ENCODE measurements at places on chromosomes 12 and 14.

- no peak for DNase-seq
Observed at GRCh38 chr12:109102491-109102890, 5.1 kb downstream of the UNG start.

- no peak for DNase-seq
Observed at GRCh38 chr12:5902736-5903135, 42.3 kb downstream of the ANO2 start.

GRCh38 chr12:11693067-11693466, 43.6 kb downstream of the ETV6 start:
- DNase-seq: no peak

- no peak for DNase-seq
Observed at GRCh38 chr14:75751296-75751695, 90.2 kb downstream of the TTLL5 start.

DNA sequence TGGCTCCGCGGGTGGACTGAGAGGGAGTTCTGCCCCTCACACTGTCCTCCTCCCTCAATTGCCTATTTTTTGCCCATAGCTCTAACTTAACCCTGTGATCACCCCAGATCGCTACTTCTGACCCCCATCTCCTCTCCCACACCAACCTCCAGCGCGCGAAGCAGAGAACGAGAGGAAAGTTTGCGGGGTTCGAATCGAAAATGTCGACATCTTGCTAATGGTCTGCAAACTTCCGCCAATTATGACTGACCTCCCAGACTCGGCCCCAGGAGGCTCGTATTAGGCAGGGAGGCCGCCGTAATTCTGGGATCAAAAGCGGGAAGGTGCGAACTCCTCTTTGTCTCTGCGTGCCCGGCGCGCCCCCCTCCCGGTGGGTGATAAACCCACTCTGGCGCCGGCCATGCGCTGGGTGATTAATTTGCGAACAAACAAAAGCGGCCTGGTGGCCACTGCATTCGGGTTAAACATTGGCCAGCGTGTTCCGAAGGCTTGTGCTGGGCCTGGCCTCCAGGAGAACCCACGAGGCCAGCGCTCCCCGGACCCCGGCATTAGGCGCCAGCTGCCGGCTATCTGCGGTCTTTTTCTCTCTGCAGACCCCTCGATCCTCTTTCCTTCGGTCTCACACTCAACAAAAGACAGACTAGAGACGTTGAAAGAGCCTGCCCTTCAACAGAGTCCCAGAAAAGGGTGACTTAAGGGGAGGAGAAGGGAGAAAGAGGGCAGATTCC, 3.0 kb upstream of the TBX3 start:
- DNase-seq: no peak

DNA sequence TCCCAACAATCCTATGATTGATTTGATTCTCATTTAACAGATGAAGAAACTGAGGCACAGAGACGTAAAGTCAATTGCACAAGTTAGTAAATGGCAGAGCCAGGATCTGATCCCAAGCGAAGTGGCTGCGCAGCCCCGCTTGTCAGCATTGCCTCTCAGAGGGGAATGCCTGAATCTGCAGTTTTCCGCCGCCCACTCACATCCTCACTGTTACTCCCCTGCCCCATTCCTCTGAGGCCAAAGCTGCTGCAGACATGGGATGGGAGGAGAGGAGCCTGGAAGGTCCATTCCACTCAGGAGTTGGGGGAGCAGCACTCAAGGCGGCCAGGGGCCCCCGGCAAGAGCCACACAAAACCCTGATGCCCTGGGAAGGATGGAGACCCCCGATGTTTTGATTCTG, 1.0 kb downstream of the NRIP2 start:
- no peak for DNase-seq

- no peak for DNase-seq
Observed at GRCh38 chr12:120849765-120850164, 54.4 kb downstream of the SPPL3 start.

GRCh38 chr14:72619881-72620280, 274.0 kb downstream of the DPF3 start:
- DNase-seq: no peak

DNA sequence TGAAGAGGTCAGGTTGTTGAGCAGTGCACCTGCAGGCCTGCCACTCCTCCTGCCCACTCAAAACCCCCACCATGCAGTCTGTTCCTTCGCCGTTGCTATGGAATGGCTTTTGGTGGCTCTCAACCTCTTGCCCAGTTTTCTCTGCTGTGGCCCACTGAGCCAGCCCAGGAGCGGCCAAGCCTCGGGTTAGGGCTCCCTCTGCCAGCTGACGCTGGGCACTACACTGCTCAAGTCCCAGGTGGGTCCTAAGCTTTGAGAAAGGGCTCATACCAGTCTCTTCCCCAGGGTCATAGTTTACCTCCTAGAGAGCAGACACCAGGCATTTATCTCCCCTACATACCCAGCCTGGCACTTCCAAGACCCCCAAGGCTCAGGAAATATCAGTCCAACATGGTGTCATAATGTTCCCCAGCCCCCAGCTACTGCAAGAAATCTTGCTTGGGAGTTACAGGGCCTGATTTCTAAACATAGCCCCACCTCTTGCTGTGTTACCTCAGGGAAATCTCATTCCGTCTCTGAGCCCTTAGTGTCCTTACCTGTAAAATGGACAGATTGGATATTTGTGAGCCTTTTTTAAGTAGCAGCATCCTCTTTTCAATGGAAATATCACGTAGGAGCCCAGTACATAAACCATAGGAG, 59.4 kb downstream of the TSPAN11 start:
- no peak for DNase-seq

GRCh38 chr14:104898195-104898558, 26.5 kb upstream of the PLD4 start:
- no peak for DNase-seq

DNA sequence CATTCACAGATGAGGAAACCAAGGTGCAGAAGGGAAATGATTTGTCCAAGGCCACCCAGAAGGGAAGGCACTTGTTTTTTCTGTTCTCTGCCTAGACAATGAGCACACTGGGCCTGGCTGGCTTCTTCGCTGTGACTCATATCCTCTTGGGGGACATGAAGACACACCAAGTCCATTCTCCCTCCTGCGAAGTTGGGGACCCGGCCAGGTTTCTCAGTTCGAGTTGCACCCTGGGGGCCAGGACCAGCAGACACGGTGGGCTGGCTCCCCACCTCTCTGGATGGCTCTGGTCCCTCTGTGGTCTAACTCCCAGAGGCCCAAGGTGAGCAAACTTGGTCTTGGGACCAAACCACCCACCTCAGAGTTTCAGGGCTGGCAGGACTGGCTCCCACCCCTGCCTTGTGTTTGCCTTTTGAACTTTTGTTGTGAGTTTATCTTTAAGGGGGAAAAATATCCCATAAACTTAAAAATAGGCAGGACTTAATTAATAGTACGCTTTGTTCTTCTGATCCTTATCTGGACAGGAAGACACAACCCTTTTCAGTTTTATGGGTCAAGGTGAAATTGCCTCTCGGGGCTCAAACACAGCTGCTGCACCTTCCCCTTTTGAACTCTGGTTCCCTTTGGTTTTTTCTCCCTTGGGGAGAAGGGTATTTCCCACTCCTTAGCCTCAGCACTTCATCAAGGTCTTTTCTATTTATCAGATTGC, 9.0 kb upstream of the MLEC start:
- DNase-seq: no peak

- DNase-seq: no peak
Observed at GRCh38 chr12:46089414-46090162, 99.2 kb upstream of the SCAF11 start.

- DNase-seq: no peak
Observed at GRCh38 chr12:16530268-16530850, 75.6 kb downstream of the LMO3 start.

GRCh38 chr14:56798447-56799342, 11.6 kb downstream of the OTX2 start:
- no peak for DNase-seq

DNA sequence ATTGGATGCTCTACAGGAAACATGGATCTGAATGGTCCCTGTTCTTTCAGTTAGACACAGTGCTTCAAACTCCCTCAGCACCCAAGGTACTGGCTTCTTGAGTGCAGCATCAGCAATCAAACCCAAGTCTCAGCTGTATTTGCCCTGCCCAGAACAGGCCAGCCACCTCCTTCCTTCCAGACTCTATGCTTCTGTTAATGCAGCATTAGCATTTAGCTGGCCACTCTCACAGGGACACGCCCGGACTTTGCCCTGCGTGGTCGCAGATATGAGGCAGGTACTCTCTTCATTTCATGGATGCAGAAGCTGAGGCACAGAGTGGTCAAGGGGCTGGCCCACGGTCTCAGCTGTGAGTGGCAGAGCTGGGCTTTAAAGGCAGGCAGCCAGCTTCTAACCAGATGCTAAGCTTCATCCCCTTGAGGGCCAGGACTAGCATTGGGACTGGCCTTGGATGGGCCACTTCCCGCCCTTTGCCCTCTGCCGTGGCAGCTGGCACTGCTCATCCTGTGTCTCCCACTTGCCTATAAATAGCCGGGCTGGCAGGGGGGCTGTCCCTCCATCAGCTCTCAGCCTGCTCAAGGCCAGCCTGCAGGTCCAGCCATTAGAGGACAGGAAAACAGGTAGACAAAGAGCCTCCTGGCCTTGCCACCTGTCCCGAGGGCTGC, 1.5 kb upstream of the SLC25A47 start:
- DNase-seq: no peak

GRCh38 chr14:93153121-93153520, 31.6 kb downstream of the MOAP1 start:
- DNase-seq: no peak

- DNase-seq: no peak
Observed at GRCh38 chr14:24432259-24433131, 2.7 kb downstream of the KHNYN start.

GRCh38 chr14:88437658-88438057, 52.2 kb downstream of the SPATA7 start:
- no peak for DNase-seq

DNA sequence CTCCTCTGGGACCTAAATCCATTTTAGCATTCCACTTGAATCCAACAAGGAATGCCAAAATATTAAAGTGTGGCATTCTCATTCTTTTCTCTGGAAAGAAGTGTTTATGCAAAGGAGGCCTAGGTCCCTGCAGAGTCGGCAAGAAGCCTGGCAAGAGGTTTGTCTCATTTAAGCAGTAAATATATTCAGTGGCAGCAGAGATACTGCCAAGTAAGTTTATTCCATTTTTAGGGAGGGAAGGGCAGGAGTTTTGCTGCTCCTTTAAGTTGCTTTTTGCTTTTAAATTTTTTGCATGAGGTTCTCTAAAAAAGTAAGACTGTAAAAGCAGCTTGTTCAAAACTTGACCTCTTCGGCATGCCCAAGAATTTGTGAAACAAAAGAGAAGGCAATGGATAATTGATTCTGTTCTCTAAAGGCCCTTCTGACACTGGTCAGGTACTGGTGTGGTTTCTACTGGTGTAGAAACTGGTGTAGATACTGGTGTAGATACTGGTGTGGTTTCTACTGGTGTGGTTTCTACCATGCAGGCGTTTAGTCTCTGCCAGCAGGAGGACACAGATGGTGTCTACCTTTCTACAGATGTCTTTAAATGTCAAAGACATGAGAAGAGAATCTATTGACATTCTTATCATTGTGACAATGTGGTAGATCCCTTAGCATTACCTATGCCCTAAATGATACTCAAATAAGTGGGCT, 107.3 kb downstream of the SAMD4A start:
- no peak for DNase-seq

- DNase-seq: no peak
Observed at GRCh38 chr14:24848102-24848790, 201.7 kb downstream of the STXBP6 start.

GRCh38 chr12:114780746-114781399, 96.9 kb upstream of the TBX3 start:
- DNase-seq: no peak

DNA sequence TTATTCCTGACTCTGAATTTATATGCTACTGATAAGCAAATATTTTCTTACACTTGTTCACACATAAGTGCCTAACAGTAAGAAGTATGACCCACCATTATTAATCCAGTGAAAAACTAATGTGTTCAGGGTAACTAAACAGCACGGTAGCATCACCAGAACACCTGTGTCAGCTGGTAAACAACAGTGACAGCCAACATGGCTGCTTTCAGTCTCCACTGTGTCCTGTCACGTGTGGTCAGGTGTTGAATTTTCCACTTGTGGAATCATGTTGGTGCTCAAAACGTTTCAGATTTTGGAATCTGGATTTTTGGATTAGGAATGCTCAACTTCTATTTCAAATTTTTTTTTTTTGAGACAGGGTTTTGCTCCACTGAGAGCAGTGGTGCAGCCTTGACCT, 14.3 kb upstream of the ATP23 start:
- DNase-seq: no peak

GRCh38 chr14:31970744-31971143, 106.4 kb upstream of the ARHGAP5 start:
- DNase-seq: no peak

DNA sequence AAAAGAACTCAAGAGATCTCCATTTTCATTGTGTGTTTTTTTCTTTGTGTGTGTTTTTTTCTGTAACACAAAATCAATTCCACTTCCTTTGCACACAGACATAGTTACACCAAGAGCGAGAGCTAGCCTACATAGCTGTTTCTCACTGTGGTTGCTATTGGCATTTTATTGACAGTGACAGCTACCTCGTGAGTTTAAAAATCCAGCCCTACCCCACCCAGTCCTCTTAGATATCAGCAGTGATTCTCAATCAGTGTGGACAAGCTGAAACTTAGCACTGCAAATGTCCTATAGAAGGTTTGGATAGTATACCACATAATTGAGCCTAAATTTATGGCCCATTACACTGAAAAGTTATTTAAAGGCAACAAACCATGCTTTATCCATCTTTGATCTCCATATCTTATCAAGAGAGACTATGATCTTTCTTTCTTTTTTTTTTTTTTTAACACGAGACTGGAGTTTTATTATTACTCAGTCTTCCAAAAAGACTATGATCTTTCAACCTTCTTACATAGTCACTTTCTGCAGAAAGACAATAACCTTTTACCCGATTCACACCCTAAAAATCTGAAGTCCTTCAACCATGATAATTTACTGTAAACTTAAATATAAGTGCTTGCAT, 46.8 kb downstream of the ATP2B1 start:
- DNase-seq: no peak
